SIG-M5 (cell line): ENCODE measurements at places on chromosomes 4 and X.

DNA sequence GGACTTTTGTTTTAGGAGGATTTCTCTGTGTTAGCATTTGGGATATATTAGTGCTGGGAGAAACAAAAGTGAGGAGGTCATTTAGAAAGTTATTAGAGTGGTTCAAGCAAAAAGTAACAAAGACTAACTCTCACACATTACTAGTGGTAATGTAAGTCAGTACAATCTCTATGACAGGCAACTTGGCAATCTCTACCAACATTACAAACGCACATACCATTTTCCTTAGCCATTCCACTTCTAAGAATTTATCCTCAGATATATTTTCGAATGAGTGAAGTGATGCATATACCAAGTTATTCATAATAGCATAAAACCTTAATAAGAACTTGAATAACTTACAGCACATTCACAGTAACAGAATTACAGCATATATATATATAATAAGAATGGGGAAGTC, 146.2 kb downstream of the PRSS12 start:
- no peak for DNase-seq

GRCh38 chr4:110798687-110799086, 175.8 kb upstream of the PITX2 start:
- no peak for DNase-seq

GRCh38 chrX:106959901-106960300, 39.7 kb downstream of the CLDN2 start:
- no peak for DNase-seq

DNA sequence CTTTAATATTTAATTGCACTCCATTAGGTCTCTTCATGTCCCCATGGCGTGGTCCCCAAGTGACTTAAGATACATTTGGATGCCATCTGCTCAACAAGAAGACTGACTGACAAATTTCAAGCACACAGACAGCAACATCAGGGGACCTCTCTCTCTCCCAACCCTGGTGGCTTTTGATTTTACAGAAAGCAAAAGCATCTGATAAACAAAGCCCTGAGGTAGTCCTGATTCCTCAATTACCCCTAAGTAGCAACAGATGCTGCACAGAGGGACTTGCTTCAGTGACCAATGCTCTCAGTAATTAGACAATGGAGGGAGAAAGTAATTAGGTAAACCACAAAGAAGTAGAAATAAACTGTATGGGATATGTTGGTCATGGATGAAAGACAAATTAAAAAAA, 426.4 kb downstream of the INPP4B start:
- DNase-seq, result no peak

DNA sequence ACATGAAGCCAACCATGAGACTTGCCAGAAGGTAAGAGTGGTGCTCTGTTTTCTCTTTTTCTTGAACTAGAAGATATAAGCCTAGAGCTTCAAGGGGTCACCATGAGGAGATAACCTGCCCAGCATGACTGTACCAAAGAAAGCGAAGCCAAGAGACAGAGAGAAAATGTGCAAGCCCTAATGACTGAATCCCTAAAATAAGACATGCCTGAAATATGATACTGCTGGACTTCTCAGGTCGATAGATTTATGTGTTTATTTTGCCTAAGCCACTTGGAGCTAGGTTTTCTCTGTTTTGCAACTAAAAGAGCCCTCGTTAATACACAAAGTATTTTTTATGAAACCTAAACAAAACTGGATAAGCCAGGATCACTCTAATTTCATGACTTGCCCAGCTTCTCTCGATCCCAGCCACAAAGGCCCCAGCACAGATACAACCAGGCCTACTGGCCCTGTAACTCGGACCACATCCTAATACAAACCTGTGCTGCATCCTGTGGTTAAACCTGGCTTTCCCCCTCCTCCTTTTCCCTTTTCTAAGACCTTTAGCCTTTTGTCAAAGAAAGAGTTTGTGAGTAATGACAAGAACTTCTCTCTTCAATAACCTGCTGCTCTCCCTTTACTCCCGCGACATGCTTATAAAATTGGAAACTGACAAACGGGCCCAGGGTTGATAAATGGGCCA, 185.8 kb downstream of the APBB2 start:
- no peak for DNase-seq

GRCh38 chr4:70714079-70714887, 7.5 kb upstream of the RUFY3 start:
- no peak for DNase-seq

- DNase-seq, result no peak
These were observed 1.7 kb upstream of the DCTD start for GRCh38 chr4:182918791-182919302.

DNA sequence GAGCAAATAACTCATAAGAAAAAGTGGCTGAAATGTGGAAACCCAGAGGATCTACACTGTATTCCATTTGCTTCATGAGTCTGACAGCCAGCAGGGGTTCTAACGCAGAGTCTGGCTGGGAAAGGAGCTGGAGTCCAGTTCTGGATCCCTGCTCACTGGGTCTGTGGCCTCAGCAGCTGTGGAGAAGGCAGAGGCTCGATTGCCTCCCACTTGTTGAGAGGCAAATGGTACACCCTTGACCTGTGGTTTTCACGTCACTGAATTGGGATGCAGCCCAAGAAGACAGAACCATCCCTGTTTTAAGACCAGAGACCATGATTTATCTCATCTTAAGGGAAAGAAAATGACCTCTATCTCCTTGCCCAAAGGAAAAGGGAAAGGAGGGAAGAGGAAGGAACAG, 147.0 kb upstream of the NOCT start:
- no peak for DNase-seq

DNA sequence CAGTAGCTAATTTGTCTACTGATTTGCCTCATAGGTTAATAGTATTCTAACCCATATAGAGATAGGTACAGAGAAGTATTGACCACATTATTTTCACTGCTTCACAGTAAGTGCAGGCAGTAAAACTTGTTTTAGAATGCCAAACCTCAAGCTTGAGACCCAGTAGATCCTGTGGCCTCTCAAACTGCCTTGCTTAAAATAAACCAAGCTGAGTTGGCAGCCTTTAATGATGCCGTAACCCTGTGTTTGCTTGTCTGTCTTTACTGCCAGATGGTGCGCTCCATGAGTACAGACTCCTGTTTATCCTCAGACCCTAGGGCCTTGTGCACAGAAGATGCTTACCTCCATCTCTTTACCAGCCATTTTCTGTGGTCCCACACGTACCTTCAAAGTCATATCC, 50.8 kb downstream of the ANXA3 start:
- no peak for DNase-seq

- DNase-seq, result no peak
These were observed 114.5 kb downstream of the COL4A6 start for GRCh38 chrX:108323751-108324150.

- DNase-seq, result no peak
These were observed 208.8 kb downstream of the UGT8 start for GRCh38 chr4:114807357-114807756.

DNA sequence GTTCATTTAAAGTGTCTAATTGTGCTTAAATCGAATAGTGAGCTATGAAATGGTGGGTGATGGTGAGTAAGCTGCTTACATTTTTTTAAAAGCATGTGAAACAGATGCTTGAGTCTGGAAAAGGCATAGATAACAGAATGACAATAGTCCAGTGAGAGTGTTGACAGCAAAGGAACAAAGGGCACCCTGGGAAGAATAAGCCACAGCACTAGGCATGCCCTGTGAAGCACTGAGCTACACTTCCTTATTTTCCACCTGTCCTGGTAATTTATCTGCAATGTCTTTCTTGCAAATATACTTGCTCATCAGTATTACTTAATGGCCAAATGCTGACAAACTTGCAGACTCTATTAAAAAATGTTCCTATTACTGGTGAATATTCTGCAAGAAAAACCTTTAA, 168.7 kb downstream of the PRDM5 start:
- DNase-seq, result no peak

DNA sequence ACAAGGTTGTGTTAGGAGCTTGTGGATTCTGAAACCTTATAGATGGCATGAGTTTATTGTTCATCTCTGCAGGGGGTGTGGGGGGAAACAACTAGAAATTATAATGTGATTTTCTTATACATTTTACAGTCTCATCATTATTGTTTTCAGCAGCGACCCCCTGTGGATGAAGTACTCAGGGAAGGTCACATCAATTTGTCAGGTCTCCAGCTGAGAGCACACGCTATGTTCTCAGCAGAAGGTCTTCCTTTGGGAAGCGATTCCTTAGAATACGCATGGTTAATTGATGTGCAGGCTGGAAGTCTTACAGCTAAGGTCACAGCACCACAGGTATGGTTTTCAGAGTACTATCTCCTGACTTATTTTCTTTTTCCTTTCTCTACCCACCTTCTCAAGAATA, 72.2 kb downstream of the BLTP1 start:
- DNase-seq, result no peak

- DNase-seq, result no peak
These were observed 189.6 kb downstream of the PACRGL start for GRCh38 chr4:20889901-20890300.

- no peak for DNase-seq
These were observed 55.7 kb downstream of the METTL14 start for GRCh38 chr4:118740869-118741268.

- no peak for DNase-seq
These were observed 514.5 kb upstream of the FAM241A start for GRCh38 chr4:111630705-111631104.

GRCh38 chr4:27022963-27023362, 162.3 kb downstream of the STIM2 start:
- DNase-seq, result no peak
